GM06990 (cell line): ENCODE measurements at places on chromosomes 6 and 20.

GRCh38 chr6:40759838-40760237, 172.7 kb upstream of the LRFN2 start:
- DNase-seq, result no peak

DNA sequence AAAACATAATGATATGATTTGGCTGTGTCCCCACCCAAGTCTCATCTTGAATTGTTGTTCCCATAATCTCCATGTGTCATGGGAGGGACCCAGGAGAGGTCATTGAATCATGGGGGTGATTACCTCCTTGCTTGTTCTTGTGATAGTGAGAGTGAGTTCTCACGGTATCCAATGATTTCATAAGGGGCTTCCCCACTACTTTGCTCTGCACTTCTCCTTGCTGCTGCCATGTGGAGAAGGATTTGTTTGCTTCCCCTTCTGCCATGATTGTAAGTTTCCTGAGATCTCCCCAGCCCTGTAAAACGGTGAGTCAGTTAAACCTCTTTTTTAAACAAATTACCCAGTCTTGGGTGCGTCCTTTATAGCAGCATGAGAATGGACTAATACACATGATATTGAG, 156.8 kb upstream of the PLCB4 start:
- DNase-seq, result no peak

DNA sequence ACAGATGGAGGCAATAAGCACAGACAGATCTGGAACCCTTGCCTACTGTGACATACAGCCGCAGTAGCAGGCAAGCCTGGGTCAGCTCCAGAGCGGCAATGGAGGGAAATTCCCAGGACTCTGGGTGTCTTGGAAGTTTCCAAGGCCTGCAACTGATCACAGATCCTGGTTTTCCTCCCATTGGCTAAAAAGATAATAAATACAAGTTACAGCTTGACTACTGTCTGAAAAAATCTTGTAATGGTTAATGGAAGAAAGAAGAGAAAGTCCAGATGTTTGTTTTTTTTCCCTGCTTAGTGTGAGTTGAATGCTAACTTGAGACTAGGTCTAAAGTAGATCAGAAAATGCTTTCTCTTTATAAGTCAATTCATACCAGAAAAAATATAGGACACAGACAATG, 307.6 kb downstream of the ALDH8A1 start:
- DNase-seq, result no peak

- no peak for DNase-seq
These were observed 213.2 kb upstream of the FKBP1C start for GRCh38 chr6:62998022-62998421.

DNA sequence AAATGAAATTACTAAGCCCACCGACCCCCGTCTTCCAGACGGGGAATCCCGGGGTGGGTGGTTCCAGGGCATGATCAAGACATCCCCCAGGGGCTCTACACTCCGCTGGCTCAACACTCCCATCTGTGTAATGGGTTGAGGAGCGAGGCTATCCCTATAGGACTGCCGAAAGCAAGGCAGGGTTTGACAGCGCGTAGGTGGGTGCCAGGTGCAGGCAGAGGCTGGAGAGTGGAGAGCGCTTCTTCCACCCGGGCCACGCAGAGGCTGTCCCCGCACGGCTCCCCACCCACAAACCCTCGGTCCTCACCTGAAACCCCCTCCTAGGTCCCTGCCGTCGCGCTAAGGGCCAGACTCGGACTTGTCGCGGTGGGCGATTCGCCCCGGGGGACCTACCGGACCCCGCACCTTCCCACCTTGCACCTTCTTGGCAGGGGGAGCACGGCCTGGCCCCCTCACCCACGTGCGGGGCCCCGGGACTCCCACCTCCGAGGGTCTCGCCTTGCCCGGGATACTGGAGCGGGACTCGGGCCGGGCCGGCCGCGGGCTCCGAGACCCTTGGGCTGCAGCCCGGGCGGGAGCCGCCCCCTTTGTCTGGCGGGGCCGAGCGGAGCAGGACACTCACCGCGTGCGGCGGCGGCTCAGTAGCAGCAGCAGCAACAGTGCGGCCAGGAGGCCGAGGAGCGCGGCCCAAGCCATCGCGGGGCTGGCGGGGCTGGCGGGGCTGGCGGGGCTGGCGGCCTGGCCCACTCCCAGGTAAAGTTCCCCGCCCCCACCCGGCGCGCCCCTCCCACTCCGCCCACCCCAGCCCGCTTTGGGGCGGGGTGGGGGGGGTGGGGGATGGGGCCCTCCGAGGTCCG, at the start of gene PTGIS:
Gene PTGIS (minus strand): TSS at position 717 of the 857 bp plus-strand sequence. CDS start 21 bp downstream, at position 696.
- no peak for DNase-seq

DNA sequence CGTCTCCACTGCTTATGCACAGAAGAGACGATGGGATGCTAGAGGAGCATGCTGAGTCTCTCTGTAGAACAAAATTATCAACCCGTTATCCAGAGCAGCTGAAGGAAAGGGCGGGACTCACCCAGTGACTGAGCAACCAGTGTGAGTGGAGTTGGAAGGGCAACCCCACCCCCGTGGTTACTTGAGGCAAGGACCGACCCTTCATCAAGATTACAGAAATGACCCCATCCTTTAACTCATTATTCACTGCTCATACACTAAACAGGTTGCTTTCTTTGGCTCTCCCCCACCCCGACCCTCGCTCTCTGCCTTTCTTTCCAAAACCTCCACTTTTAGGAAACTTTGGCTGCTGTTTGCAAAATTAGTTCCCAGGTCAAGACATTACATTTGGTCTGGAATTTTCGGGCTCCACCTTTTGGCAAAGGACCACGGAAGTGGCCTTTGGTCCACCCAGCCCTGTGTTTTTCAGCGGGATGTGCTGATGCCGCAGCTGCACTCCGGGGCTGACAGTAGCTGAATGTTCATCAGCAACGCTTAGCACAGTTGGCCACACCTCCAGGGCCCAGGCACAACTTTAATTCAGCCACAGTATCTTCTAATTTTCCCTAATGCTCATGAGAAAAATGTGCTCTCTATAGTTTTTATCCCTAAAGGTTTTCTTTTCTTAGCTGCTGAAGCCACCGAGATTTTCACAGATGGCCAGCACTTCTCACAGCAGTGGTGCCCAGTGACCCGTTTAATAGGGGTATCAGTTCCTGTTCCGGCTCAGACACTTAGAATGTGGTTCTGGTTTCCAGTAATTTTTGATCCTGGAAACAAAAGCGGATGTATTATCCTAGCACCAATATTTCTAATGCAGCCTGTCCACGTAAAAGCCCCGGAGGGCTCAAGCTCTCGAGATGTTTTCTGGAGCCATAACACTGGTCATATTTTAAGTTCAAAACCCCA, 103.6 kb upstream of the NXT1 start:
- no peak for DNase-seq

DNA sequence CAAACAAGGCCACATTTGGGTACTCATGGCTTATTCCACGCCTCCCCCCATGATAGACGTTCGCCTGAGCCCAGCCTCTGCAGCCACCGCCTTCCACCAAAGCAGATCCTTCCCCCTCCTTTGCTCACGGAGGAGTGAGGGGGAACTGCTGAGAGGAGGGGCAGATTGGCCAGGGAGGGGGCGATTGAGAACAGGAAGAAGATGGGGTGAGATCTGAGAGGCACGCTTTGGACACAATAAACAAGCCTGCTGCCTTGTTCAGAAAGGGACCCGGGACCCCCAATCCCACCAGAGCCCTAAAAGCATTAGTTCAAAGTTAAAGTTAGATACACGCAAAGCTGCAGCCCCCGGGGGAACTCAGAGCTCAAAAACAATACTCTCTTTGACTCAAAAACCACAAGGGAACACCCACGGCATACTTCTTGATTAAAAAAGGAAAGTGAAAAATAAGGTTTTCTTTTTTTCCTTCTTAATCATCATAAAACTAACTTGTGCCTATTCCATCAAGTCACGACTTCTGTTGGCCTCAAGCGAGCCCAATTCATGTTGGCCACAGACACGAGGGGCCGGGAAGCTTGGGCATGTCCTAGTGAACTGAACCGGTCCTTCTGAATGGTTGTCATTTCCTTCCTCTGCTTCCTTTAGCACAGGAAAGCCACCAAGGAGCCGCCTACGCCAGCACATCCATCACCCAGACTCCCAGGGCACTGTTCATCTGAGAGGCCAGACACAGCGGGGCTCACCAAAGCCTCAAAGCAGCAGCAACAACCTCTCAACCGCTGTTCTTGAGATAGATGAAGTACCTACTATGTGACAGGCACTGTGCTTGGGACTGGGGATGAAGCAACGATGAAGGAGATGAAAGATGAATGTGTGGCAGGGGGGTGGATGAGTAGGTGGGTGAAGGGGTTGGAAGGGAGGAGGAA, 44.7 kb downstream of the NFATC2 start:
- peak; percentile 69 for DNase-seq

- DNase-seq, result peak; percentile 40
These were observed 1.0 kb downstream of the SRXN1 start for GRCh38 chr20:651713-652614.

DNA sequence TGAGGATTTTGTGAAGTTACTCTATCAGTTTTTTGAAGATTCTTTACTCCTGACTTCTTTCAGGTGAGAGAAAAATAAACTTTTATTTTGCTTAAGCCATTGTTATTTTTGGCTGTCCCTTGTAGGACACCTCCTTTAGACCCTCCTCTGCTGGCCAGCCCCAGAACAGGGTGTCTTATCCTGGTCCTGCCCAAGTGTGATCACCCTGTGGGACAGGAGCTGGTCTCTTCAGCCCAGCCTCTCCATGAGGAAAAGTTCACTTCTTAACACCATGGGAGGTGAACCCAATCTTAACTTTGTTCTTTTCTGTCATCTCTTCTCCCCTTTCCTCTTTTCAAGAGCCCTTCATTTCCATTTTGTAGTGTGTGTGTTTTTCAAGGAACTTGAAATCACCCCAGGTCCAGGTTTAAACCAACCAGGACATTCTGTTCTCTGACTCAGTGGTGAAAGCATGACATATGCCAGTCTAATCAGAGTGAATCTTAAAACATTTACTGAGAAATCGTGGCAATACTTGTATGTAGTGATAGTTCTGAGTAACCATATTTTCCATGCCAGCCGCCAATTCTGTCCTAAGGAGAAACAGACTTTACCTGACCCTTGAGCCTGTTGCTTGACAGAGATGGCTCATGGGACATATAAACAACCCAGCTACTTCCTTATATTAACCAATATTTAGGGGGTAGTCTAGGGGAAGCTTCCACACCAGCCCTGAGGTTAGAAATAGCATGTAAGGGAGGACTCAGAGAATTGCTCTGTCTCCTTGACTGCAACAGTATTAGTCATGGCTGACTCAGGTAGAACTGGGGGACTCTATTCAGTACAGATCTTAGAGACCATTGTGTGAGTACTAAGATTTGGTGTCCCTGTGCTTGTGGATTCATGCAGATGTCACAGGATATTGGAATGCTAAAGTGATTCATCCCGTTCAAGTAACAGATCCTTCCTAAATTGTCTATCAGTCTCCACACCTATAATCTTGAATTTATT, 48.8 kb downstream of the FLRT3 start:
- DNase-seq, result no peak

- DNase-seq, result no peak
These were observed 3.9 kb upstream of the LRP11 start for GRCh38 chr6:149867876-149868640.

GRCh38 chr6:110310861-110311446, 47.2 kb downstream of the METTL24 start:
- peak; percentile 12 for DNase-seq

- no peak for DNase-seq
These were observed 200.1 kb upstream of the HEY2 start for GRCh38 chr6:125549202-125549884.

DNA sequence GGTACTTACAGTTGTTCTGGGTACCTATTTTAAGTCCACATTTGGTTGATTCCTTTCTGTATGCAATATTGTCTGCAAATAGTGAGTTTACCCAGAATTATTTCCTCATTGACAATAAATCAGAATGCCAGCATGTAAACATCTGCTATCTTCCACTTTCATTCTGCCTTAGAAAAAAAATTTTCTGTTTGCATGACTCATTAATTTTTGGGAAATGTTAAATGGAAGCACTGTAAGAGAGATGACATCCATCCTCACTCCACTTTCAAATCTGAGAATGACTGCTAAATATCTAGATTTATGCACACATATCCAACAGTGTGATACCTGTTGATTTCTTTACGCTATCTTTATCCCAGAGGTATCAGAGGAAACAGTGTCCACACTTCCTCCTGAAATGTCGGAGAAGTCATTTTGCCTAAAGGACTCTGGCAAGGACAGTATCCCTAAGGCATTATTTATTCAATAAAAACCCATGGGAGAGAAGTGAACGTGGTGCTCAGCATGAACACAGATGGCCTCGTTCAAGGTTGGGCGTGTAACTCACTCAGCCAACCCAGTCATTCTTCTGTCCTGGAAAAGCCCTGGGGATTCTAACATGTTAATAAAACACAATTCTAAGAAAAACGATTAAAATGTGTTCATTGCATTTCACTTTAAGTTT, 780.9 kb downstream of the QKI start:
- no peak for DNase-seq

- no peak for DNase-seq
These were observed 69.9 kb upstream of the PDE10A start for GRCh38 chr6:165732696-165733488.

- DNase-seq, result no peak
These were observed 118.0 kb downstream of the OPRM1 start for GRCh38 chr6:154157082-154157481.

DNA sequence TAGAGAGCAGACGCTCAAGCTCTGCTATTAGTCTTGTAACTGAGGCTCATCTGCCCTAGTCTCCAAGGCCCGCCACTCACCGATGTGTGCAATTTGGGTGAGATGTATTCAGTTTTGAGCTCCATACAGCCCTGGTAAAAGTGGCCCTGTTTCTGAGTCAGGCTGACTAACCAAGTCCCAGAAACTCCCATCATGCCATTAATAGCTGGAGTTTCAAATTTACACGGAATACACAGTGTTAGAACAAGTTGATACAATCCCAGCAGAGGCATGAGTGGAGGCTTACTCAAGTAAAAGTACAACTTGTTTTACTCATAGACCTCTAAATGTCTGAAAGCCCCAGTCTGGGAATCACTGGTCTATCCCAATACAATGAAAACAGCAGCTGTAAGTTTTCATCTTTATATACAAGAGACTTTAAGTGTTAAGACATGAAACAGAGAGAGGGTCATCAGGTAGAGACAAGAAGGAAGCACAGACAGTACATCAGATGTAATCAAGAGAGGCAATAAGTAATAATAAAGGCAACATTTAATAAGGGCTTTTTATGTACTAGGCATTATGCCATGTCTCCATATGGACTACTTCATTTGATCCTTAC, 42.4 kb downstream of the RTN4IP1 start:
- DNase-seq, result no peak

GRCh38 chr20:17766226-17766625, 66.5 kb downstream of the BANF2 start:
- no peak for DNase-seq

DNA sequence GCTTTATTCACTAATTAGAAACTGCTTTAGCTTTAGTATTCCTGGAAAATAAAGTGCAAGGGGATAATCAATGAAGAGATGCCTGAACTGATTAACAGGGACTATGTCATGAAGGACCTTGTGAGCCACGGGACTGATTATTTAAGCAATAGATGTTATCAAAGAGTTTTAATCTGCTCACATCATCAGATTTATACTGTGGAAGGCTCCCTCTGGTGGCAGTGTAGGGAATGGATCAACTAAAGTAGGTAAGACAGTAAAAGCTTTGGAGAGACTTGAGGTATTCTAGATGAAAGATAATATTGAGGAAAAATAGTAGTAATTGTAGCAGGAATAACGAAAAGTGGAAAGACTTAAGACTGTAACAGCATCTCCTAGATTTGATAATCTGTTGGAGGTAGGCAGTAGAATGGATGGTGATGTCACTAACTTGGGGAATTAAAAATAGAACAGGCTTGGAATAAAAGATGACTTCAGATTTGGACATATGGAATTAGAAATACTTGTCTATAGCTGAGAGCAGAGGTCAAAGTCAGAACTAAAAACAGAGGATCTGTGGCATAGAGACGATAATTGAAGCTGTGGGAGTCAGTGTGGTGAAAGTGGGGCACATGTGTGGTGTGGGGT, 80.3 kb upstream of the HTR1E start:
- no peak for DNase-seq

GRCh38 chr6:107493158-107494057, 3.5 kb downstream of the SOBP start:
- no peak for DNase-seq
